ENCODE measurements at places on chromosomes 7 and 10. TPM values are rescaled to one million over a fixed set of nuclear protein-coding genes. Genes with fewer than 3 reads are reported as not detected.

The PRLHR gene
- total RNA-seq = not detected

The ENKUR gene
- not detected for total RNA-seq

The DEPP1 gene
- total RNA-seq = 139 TPM

The TMEM229A gene
- not detected for total RNA-seq

The POT1 gene
- total RNA-seq = 43.6 TPM

The DYDC2 gene
- total RNA-seq = 0.32 TPM

The NEUROD6 gene
- total RNA-seq = not detected

The MYL10 gene
- not detected for total RNA-seq

The CYP2C19 gene
- not detected for total RNA-seq

The TPK1 gene
- total RNA-seq = 4.8 TPM

The TWIST1 gene
- 99.5 TPM for total RNA-seq

The TSPAN12 gene
- total RNA-seq = 6.6 TPM

The PDZD7 gene
- total RNA-seq = 2.3 TPM

The TEX47 gene
- total RNA-seq = not detected

The FAM221A gene
- 12.2 TPM for total RNA-seq

The TCF7L2 gene
- 33.1 TPM for total RNA-seq

The PLA2G12B gene
- not detected for total RNA-seq

The CYP26C1 gene
- 0.15 TPM for total RNA-seq

The IGFBP1 gene
- 0.98 TPM for total RNA-seq

The XPNPEP1 gene
- total RNA-seq = 89.0 TPM

The CARD11 gene
- total RNA-seq = 2.0 TPM

The SPDYE2 gene
- total RNA-seq = not detected

The WEE2 gene
- not detected for total RNA-seq

The C10orf62 gene
- 0.32 TPM for total RNA-seq

The SRRM3 gene
- total RNA-seq = 7.9 TPM

The PODXL gene
- total RNA-seq = 55.6 TPM

The IRF5 gene
- total RNA-seq = 4.6 TPM

The CDC14C gene
- total RNA-seq = not detected

The REPIN1 gene
- 70.8 TPM for total RNA-seq

The FEZF1 gene
- not detected for total RNA-seq

The PPP1R17 gene
- not detected for total RNA-seq

The LRRC18 gene
- not detected for total RNA-seq

The CALY gene
- total RNA-seq = 0.66 TPM

The ENTPD1 gene
- total RNA-seq = 26.9 TPM

The HECW1 gene
- 1.9 TPM for total RNA-seq

The ZNF727 gene
- 2.9 TPM for total RNA-seq

The SUFU gene
- total RNA-seq = 8.6 TPM

The VIPR2 gene
- total RNA-seq = 4.6 TPM

The ASAH2 gene
- 0.32 TPM for total RNA-seq

The AUTS2 gene
- total RNA-seq = 31.5 TPM
